Thoracic aorta (tissue), 2 donors: ENCODE measurements at places on chromosomes 4 and X. TPM values are rescaled to one million over a fixed set of nuclear protein-coding genes. Genes with fewer than 3 reads are reported as not detected.

The BMP3 gene
- total RNA-seq, result 1.4 TPM

The DMRTC1 gene
- not detected for total RNA-seq

The COL4A5 gene
- 53.5 TPM for total RNA-seq

The TMEM164 gene
- total RNA-seq, result 18.0 TPM

The HAND2 gene
- total RNA-seq, result 28.2 TPM

The PFKFB1 gene
- not detected for total RNA-seq

The ANXA3 gene
- total RNA-seq, result 17.9 TPM

The ERAS gene
- not detected for total RNA-seq

The TCEAL2 gene
- 36.4 TPM for total RNA-seq

The NUP54 gene
- 17.9 TPM for total RNA-seq

The MYL5 gene
- 4.9 TPM for total RNA-seq

The ING2 gene
- total RNA-seq, result 7.9 TPM

The MXD4 gene
- 93.1 TPM for total RNA-seq

The PPP1R2C gene
- not detected for total RNA-seq

The SYTL4 gene
- 13.5 TPM for total RNA-seq
